ENCODE measurements at places on chromosomes 4 and X.
A peak's percentile ranks its signal among the peaks of the same experiment; 100 is the strongest.

GRCh38 chrX:1781766-1782165 is 166.9 kb downstream of the ASMT start:
- DNase-seq = no peak

GRCh38 chrX:76148753-76149152 is 24.1 kb upstream of the PBDC1 start:
- no peak for DNase-seq

- no peak for DNase-seq
These were observed 317 bp downstream of the CMC4 start for GRCh38 chrX:155070663-155070974.

- no peak for DNase-seq
These were observed 267.0 kb downstream of the FRMPD4 start for GRCh38 chrX:12405306-12405705.

DNA sequence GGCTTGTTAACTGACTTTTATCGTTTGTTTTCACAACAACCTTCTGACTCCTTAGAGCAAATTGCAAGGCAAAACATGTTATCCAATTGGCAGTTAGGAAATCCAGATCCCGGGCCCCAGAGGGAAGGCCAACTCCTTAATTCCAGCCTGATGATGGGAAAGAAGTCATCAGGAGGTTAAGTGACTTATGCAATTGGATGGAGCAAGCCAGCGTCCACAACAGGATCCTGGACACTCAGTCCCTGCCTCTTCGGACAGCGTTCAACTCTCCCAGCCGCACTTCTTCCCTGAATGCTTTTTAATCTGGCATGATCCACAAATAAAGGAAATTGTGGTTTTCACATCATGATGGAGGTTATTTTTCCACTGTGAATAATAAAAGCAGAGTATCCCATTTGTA is 310.1 kb downstream of the RAB28 start:
- DNase-seq = no peak

GRCh38 chr4:17809667-17810066 is 890 bp downstream of the DCAF16 start:
- peak; percentile 16 for DNase-seq

GRCh38 chr4:173651651-173652282 is 121.7 kb upstream of the HAND2 start:
- no peak for DNase-seq

DNA sequence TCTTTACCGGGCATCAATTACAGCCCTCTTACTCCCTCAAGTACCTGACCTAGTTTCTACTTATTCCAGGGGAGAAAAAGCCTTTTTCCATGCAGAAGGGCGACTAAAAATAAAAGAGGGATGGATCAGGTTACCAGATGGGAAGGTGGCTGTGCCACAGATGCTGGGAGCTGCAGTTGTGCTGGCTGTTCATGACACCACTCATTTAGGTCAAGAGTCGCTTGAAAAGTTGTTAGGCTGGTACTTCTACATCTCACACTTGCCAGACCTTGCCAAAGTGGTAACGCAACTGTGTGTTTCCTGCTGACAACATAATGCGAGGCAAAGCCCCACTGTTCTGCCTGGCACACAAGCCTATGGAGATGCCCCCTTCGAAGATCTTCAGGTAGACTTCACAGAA is 148.4 kb upstream of the FGF16 start:
- no peak for DNase-seq

- no peak for DNase-seq
These were observed 375.2 kb downstream of the MAGEE1 start for GRCh38 chrX:76802708-76803107.

GRCh38 chrX:49192722-49193328 is 6.7 kb upstream of the PRICKLE3 start:
- DNase-seq = no peak

GRCh38 chr4:91764085-91764484 is 539.7 kb upstream of the GRID2 start:
- no peak for DNase-seq

GRCh38 chrX:1506916-1507315 is 30.1 kb downstream of the P2RY8 start:
- no peak for DNase-seq

DNA sequence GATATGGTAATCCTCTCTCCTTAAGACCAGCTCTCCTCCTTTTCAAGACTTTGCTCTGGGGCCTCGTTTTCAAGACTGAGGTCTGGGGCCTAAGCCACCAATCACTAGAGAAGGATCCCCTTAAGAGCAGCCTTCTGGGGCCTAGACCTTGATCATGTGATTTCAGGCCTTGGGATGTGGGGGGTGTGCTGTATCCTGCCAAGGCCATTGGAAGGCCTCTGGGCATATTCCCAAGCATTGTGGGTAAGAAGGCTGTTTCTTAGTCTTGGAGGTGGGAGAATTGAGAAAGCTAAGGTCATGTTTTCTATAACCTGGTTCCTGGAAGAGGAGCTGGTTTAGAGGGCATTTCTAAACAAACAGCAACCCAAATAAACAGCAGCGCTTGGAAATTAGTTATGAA is 12.1 kb downstream of the TMEM164 start:
- DNase-seq = no peak

DNA sequence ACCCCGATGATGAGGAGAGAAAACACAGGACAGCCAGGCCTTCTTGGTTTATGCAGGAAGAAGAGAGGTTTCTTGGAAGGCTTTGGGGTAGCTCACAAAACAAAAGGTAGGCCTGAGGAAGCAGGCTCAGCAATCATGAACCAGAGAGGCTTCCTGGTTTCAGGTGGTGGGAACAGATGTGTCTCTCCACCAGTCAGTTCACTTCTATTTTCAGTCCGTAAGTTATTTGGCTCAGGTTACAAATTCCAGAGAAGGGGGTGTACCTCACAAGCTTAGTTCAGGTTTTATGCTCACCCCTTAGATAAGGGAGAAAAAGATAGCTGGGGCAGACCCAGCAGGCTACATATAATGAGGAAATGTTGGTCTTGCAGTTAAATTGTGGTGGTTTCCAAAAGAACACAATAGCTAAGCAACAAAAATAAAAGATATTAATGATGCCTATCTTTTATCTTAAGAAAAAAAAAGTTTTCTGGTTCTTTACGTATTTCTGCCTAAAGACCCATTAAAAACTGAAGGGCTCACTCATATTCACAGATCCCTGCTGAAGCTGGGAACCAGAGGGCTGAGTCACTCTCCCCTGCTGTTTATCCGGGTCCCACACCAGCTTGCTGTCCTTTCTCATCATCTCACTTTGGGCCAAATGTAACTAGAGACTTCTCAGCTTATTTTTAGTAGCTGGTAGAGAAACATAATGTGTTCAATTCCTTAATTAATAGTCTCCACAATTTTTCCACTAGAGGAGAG is 177.0 kb downstream of the CAMK2D start:
- no peak for DNase-seq

- DNase-seq = no peak
These were observed 57.6 kb downstream of the RBM46 start for GRCh38 chr4:154838694-154839093.

DNA sequence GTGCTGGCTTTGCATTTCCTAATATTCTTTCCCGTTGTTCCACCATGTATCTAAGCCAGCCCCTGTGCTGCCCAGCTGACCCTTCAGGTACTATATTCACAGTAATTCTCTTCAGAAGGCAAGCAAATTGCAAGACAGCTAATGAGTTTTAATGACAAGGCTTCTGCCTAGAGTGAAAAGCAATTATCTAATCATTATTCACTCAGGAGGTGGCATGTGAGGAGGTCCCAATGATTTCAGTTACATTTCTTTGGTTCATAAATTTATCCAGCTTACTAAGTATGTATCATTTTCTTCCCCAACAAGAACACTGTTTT is 123.0 kb downstream of the RASGEF1B start:
- no peak for DNase-seq

- DNase-seq = no peak
These were observed 45.5 kb downstream of the FAM9B start for GRCh38 chrX:8988446-8988845.

DNA sequence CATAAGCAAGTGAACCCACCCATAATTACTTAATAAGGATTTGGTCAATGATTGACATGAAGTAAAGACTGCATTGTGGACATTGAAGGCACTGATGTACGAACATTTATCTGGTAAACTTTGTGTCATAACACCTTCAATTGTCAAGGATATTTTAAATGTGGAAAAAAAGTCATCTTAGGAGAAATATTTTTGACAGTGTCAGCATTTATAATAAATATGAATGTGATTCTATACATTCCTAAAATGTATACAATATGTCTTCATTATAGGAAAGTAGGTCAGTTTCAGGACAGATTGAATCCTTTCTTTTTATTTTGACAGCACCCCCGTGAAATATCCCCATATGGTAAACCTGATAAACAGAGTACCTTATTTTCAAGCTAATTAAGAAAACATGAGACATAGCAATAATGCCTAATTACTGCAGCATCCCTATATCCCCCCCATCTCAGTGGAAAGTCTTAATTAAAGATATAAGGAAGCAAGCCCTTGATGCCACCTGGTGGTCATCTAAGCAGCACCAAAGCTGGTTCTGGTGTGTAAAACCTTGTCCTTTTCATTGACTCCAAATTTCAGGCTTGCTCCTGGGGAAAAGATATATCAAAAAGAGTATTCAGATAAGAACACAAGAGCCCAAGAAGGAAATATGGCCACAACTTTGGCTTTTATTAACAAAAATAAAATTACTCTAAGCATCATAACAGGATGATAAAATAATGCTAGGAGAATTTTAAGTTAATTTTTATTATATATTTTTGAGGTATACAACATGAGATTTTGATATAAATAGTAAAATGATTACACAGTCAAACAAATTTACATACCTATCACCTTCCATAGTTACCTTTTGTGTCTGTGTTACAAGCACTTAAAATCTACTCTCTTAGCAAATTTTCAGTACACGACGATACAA is 379.7 kb downstream of the TLL1 start:
- DNase-seq = no peak

GRCh38 chrX:40727581-40728252 is 7.6 kb downstream of the MED14 start:
- DNase-seq = no peak

DNA sequence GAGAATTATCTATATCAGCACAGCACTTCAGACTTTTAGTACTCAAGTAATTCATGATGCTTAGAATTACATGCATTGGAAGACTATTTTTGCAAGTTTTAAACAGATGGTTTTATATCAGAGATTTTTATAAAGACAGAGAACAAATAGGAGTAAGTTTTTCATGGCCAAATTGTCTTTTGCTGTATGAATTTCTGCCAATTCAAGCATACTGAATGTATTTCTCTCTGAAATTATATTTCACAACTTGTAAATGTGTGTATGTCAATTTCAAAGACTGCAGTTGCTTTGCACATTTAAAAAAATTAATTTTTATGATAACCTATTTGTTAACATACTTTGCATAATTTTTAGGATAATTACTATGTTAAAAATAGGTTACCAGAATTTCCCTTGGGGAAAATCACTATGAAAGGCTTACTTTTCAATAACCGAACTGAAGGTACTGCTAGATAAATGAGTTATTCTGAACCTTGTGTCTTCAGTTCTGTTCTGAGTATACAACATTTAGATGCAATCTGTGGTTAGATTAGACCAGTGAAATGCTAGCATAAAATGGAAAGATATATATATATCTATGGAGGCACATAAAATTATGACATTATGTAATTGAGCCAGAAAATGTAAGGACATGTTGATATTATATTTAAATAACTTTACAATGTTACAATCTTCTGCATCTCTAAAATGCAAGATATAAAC is 1344.2 kb upstream of the PABPC4L start:
- DNase-seq = no peak

GRCh38 chrX:134607523-134607922 is 50.7 kb downstream of the PLAC1 start:
- no peak for DNase-seq

GRCh38 chr4:118278473-118279274 is 74.1 kb downstream of the PRSS12 start:
- peak; percentile 81 for DNase-seq

DNA sequence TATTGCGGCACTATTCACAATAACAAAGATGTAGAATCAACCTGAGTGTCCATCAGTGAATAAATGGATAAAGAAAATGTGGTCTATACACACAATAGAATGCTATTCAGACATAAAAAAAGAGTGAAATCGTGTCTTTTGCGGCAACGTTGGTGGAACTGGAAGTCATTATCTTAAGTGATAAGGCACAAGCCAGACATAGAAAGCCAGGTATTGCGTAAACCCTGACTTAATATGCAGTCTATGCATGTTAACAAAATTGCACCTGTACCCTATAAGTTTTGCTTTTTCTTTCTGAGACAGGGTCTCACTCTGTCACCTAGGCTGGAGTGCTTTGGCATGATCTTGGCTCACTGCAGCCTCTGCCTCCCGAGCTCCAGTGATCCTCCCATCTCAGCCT is 28.6 kb downstream of the KIAA0232 start:
- DNase-seq = no peak

- no peak for DNase-seq
These were observed 312.4 kb downstream of the ARHGAP10 start for GRCh38 chr4:148044089-148044911.

DNA sequence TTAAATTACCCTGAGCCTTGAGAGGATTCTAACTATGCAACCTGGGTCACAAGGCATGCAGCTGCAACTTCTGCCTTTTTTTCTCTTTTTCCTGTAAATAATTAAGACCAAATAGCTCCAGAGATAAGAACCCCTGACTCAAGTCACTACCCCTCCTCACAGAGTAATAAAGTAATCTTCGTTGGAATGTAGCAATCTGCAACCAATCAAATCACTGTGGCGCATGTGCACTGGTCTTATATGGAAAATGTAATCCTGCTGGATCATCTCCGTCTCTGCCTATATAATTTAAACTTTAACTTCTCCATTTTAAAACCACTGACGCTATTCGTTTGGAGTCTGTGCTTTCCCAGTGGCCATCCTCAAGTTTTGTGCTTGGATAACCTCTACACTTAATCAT is 6.1 kb upstream of the EFHC2 start:
- no peak for DNase-seq

GRCh38 chr4:11428231-11428898 is at the start of gene HS3ST1:
Gene HS3ST1 (minus strand): TSS chr4:11428894. CDS start chr4:11400005, 28,889 bp downstream.
- DNase-seq = no peak

DNA sequence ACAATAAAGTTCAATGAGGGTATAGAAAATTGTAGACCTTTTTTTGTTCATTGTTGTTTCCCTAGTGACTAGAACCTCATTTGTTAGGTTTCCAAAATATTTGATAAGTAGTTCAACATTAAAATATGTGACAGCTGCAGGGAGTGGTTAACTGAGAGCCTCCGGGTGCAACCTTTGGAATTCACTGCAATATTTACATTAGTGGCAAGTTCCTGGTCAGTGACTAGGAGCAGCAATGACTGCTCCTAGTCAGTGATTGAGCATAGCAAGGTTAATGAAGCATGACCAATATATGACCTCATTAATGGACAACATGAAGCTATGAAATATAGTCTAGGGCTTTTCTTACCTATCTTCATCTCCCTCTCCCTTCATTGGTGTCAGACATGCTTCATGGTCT is 65.8 kb upstream of the FAM47A start:
- DNase-seq = no peak

Measured in right renal cortex interstitium (tissue), 3 donors.